ENCODE measurements at places on chromosomes 7 and 10.

GRCh38 chr10:62506371-62506770 lies 132.2 kb downstream of the ZNF365 start:
- no peak for DNase-seq

DNA sequence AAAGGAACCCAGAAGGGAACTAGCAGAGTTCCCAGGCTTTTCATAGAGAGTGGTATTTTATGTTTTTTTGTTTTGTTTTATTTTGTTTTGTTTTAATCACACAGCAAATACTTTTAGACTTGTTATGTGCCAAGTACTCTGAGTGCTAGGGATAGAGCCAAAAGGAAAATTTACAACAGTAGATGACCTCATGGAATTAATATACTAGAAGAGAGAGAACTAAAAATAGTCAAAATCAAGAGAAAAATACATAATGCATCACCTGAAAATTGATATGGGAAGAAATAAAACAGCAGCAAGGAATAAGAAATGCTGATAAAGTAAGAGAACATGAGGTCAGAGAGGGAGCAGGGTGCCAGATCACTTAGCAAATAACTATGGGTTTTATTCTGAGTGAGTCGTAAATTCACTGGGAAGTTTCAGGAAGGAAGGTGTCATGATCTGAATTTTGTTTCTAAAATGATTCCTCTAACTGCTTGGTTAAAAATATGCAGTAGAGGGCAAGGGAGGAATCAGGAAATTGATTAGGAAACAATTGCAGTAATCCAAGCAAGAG lies 351.0 kb downstream of the ANKRD7 start:
- DNase-seq: no peak

- DNase-seq: no peak
Observed at GRCh38 chr10:43699516-43699915, 50.8 kb upstream of the ZNF32 start.

- DNase-seq: no peak
Observed at GRCh38 chr10:95706990-95707389, 13.3 kb upstream of the TCTN3 start.

DNA sequence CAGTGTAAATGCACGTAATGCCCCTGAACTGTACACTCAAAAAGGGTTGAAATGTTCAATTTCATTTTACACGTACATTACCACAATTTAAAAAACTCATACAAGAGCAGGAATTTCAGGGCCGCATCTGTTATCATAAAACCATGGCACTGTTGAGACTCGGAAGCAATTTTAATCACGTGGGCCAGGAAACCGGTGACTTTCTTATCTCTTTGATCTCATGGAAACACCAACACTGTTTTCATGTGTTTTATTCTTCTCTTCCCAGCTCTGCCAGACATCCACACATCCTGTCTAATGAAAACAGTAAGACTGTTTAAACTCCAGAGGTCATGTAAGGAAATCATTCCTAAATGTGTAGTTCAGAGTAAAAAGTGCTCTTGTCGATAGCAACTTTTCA lies 35.9 kb downstream of the PTPRE start:
- no peak for DNase-seq

DNA sequence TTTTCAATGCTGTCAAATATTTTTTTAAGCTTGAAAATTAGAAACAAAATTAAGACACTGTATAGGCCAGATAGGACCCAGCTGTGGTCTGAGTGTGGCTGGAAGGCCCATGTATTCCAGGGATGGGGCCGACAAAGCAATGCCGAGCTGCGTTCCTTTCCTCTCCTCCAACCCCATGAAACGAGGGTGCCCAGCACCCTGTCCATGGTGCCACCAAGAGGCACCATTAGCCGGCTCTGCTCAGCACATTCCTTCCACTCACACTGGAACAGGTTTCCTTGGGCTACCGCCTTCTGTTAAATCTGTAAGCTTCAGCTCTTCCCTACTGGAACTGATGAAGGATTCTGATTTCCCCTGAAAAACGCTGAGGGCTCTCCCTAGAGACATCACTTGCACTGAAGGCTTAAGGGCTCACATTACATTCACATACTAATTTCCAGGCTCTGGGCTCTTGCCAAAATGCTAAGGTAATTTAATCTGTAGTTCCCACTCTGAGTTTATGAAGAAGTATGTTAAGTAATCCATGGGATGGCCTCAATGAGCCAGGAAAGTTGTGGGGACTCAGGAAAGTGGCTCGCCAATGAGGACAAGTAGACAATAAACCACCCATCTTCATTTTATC lies 73.7 kb upstream of the CAMK2B start:
- no peak for DNase-seq

DNA sequence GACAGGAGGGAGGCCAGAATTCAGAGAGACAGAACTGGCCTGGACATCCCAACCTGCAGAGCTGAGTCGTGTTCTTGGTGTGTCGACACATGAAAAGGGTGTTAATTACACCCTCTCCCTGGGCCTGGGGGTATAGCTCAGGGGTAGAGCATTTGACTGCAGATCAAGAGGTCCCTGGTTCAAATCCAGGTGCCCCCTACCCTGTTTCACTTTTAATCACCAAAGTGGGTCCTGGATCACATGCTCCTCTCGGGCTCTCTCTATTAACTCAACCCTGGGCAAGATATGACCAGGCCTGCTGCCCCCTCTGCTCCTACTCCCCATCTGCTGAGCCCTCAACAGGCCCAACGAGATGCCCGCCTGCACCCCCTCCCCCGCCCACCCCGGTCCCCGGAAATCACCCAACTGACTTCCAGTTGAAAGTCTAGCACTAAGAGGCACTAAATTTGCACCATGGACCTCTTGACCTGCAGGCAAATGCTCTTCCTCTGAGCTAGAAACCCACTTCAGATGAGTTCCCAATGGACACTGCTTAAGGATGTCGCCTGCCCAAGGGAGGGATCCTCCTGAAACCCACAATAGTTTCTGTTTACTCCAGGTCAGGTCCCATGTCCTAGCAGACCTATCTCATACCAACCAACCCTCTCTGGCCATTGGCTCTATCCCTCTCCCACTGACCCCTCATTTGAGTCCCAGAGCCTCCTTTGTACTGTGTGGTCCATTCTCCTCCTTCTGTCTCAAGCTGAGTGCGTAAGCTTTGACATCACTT lies 137.6 kb downstream of the ZNF467 start:
- DNase-seq: no peak

GRCh38 chr7:107180378-107180777 lies 11.6 kb downstream of the HBP1 start:
- DNase-seq: no peak

DNA sequence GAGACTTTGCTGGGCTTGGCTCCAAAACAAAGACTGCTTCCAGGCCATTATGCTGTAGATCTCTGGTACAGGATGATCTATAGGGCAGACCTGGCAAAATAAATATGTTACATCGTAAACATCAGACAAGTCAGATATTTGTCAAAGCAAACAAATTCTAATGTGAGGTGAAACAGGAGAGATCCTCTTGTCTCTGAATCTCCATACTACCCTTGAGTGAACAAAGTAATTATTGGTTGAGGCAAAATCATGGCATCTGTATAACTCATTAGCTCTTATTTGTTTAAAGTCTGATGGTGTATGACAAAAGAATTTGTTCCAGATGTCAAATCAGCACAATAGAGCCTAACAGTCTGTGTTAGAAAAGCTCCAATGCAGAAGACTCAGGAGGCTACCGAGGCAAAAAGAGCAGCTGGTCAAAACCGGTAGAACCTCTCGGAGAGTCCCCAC lies 1291.5 kb downstream of the TYW1 start:
- no peak for DNase-seq

GRCh38 chr7:75652788-75653187 lies 86.0 kb downstream of the HIP1 start:
- DNase-seq: no peak

- DNase-seq: no peak
Observed at GRCh38 chr7:27435461-27435860, 192.9 kb downstream of the EVX1 start.

DNA sequence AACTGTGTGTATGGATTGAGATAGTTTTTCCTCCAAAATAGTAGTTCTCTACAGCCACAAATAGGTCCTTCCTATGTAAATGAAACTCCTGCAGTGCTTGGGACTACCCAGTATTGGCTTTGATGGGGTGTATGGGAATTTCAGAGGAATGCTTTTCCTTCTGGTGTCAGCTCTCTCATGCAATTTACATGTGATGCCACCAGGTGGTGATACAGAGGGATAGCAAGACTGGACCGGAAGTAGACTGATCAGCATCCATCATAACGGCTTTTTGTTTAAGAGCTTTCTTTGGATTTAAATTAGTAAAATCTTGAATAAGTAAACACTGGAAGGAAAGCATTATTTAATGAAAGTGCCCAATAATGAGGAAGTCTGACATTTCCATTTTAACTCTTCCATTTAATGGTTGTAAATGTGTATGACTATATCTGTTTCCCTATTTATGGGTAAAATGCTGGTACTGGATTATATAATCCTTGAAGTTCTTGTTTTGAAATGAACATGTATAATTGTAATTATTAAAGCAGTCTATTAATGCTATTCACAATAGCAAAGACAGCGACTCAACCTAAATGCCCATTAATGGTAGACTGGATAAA lies 22.7 kb downstream of the DYNC1I1 start:
- no peak for DNase-seq

DNA sequence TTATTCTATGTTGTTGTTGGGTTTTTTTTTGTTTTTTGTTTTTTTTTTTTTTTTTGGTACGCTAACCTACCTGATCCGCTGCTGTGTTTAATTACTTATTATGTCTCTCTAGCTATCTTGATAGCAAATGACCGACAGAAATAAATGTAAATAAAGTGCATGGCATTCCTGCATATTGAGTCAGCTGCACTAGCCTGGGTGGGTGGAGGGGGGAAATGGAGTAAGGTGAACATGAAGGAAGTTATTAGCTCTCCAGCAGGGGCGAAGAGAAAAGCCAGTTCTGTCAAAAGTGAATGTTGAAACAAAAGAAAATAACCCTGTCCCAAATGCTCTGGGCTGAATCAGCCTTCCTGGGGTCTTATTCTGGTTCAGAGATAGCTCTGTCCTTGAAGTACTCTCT lies 210.7 kb upstream of the MDFIC start:
- DNase-seq: no peak

DNA sequence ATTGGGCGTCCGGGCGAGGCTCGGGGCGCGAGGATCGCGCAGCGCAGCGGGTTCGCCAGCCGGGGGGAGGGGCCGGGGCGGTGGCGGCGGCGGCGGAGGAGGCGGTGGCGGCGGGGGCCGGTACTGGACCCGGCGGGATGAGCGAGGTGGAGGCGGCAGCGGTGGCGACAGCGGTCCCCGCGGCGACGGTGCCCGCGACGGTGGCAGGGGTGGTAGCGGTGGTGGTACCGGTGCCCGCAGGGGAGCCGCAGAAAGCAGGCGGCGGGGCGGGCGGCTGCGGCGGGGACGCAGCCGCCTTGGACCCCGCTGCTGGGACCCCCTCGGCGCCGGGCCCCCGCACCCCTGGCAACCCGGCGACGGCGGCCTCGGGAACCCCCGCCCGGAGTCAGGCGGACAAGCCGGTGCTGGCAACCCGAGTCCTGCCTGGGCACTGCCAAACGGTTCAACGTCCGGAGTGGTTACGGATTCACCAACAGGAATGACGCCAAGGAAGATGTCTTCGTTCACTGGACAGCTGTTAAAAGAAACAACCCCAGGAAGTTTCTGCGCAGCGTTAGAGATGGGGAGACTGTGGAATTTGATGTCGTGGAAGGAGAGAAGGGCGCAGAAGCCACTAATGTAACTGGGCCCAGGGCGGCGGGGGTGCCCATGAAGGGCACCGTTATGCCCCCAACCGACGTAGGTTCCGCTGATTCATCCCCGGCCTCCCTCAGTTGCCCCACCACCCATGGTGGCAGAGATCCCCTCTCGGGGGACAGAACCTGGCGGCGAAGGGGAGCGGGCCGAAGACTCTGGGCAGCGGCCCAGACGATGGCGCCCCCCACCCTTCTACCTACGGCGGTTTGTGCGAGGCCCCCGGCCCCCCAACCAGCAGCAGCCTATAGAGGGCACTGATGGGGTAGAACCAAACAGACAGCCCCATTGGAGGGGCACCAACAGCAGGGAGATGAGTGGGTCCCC lies 100.3 kb upstream of the CPXM2 start:
- no peak for DNase-seq

- no peak for DNase-seq
Observed at GRCh38 chr7:15853832-15854470, 167.5 kb upstream of the MEOX2 start.

DNA sequence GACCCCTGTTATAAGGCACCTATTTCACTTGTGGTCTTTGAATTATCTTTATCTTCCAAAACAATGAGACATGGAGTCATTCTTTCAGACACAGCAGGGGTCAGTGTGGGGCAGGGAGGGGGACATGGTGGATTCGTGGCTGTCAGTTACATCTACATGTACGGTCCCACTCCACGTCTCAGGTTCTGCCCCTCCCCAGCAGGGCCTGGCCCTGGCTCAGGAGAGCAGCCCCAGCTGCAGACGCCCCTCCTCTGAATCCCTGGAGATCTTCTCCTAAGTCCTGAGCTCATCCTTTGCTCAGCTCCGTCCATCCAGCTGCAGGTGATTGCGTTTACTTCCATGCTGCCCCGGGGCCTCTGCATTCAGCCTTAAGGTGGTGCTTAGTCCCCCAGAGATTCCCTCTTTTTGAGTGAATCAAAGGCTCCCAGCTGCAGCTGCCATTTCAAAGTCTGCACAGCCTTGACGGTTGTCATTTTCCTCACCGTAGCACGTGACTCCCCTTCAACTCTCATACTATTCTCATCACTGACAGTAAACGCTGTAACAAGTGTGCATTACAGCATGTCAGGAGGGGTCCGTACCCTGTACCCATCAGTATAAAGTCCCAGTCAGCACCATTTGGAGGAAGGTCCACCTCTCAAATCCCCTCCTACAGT lies 113.4 kb upstream of the TCERG1L start:
- no peak for DNase-seq

Measured in 8988T (cell line).